ENCODE measurements at places on chromosomes 7 and 10.

GRCh38 chr10:3241274-3241921, 68.8 kb upstream of the PITRM1 start:
- no peak for DNase-seq

- no peak for DNase-seq
These were observed 257.7 kb upstream of the NFE2L3 start for GRCh38 chr7:25894002-25894901.

GRCh38 chr10:122849900-122850605, 4.4 kb upstream of the CUZD1 start:
- DNase-seq: peak; percentile 38

- peak; percentile 77 for DNase-seq
These were observed 10.7 kb downstream of the EBF3 start for GRCh38 chr10:129953119-129954051.

- DNase-seq: no peak
These were observed 474.1 kb downstream of the PTPRN2 start for GRCh38 chr7:158113321-158114025.

- peak; percentile 87 for DNase-seq
These were observed 93.9 kb downstream of the ATXN7L1 start for GRCh38 chr7:105782391-105783042.

GRCh38 chr10:78532480-78533042, 498.9 kb downstream of the RPS24 start:
- no peak for DNase-seq

- peak; percentile 35 for DNase-seq
These were observed 3.6 kb downstream of the ZNF438 start for GRCh38 chr10:31028081-31028480.
